ENCODE measurements at places on chromosomes 11 and 22.

GRCh38 chr22:44159811-44160210 is 20.9 kb upstream of the PARVG start:
- DNase-seq = no peak

DNA sequence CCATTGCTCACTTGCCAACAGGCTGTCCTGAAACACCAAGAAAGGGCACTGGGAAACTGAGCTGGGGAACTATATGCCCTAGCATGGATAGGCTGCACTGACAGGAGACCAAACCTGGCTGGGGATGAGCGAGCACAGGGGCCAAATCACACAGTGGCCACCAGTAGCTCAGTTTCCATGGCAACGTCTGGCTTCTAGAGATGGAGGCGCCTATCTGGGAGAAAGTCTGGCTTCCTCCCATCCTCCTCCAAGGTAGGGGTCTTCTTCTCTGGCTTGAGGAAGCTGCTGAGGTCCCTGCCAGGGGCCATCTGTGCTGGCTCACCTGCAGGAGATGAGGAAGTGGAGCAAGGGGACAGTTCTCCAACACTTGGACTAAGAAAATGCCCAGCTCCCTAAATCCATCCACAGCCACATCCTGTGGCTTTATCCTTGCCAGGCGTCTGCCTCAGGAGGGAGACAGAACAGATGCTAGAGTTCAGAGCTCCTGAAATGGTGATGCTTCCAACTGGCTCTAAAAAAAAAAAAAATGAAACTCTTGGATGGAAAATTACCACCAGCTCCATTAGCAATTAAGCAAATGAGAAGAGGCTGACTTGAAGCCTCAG is 48.3 kb downstream of the SYT13 start:
- no peak for DNase-seq

GRCh38 chr11:23781803-23782560 is 714.9 kb upstream of the LUZP2 start:
- no peak for DNase-seq

GRCh38 chr22:36726007-36726380 is 22.4 kb upstream of the CACNG2 start:
- peak; percentile 11 for DNase-seq

DNA sequence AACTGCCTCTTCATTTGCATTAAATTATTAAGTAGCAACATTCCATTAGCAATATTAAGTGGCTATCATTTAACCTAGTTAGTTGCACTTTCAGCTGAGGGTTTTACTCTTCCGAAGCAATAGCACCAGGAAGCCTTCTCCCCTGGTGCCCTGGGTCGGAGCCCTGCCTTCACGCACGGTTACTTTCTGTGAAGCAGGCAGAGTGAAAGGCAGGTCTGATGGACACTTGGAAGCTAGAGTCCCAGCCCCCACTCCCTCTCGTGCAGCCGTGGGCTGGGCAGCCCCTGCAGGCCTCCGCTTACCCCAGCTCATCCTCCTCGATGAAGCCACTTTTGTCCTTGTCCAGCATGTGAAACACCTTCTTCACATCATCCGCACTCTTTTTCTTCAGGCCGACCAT is 2.0 kb downstream of the PVALB start:
- DNase-seq = no peak

GRCh38 chr22:48612077-48612995 is 1215.3 kb downstream of the BRD1 start:
- DNase-seq = no peak

DNA sequence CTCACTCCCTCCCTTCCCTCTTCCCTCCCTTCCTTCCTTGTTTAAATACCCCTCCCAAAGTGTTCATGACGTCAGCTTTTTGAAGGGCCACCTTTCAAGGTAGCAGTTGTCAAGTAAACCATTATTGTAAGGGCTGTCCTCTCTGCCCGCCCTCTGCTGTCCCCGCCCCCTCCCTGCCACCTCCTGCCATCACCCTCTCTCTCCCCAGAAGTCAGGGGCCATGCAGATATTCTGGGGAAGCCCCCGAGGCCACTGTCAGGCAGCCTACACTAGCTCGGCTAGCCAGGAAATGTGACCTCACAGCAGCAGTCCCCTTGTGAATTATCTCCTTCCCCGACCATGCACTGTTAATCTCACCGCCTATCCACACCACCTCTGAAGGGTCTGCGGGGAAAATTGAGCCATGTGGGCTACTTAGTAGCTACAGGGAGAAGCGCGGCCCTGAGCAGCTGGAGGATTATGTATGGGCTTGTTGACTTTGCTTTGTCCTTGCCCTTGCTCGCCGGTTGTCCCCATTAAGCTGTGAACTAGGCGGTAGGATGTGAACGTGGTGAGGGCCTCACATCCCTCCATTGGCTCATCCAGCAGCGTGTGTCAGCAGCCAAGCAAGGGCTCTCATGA is 42.1 kb upstream of the ATXN10 start:
- DNase-seq = no peak

- DNase-seq = no peak
Observed at GRCh38 chr11:35414311-35414710, 5.0 kb downstream of the SLC1A2 start.

- DNase-seq = peak; percentile 74
Observed at GRCh38 chr11:64361659-64362058, 2.7 kb downstream of the RPS6KA4 start.

DNA sequence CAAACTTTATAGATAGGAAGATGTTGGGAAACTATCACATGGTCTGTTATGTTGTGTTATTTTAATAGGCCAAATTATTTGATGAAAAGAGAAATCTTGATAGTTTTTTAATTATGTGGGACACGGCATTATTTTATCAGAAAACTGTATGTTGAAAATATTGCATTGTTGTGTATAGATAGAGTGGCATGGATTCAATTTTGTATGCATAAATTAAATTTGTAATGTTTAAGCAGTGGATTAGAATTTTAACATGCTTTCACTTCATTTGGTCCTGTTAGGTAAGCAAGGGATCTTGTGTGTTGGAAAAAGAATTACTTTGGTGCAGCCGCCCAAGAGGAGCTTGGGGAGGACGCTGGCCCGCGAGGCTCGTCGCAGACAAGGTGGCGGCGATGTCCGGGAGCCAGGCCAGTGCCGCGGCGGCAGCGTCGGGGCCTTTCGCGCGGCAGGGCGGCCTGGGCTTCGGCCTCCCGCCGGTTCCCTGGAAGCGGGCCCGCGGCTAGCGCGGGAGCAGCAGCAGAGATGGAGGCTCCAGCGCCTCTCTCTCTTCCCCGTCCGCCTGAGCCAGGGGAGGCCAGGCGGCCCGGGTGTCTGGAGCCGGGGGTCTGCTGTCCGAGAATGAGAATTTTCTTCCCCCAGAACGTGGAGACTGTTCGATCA is 82.7 kb downstream of the GGT1 start:
- DNase-seq = no peak

DNA sequence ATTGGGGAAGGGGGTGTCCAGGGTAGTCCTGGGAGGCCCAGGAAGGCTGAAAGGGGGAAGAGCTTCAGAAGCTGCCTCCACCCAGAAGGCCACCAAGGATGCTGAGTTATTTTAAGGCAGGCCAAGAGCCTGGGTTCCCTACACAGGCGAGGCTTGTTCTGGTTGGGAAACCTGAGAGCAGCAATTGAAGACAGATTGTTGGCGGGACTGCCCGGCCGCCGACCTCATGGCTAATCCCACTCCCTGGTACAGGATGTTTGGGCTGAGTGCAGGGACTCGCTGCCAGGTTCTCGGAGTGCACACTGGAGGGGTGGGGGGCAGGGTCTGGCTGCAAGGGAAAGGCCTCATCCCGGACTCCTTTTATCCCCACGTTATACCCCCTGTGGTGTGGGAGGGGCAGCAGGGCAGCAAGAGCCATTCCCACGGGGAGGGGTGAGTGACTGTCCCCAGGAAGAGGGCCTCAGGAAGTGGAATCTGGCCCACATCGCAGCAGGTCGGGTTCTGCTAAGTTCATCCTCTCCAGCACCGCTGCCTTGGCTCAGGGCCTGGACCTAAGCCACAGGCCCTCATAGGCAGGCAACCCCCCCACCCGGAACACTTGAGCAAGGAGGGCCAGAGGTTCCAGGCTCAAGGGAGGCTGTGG is 43.6 kb upstream of the PRR5 start:
- DNase-seq = no peak

DNA sequence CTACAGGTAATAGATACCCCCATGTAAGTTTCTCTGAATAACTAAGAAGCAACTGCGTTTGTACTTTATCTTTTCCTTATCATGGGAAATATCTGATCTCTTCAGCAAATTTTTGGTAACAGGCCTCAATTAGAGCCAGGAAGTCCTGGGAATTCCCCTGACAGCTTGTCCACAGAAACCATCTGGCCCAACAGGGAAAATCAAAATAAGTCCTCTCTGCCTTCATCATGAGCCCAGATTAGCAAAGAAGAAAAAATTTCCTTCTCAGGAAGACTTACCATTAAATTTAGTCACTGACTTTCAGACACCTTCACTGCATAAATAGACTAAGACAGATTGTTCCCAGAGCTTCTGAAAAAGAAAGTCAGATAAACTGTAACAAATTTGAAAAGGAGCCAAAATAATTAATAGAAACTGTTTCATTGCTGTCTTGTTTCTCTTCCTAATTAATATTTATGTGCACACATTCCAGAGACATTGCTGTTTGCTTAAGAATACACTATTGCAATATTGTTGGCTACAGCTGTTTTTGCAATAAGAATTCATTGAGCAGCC is 278.1 kb upstream of the FAT3 start:
- DNase-seq = no peak

DNA sequence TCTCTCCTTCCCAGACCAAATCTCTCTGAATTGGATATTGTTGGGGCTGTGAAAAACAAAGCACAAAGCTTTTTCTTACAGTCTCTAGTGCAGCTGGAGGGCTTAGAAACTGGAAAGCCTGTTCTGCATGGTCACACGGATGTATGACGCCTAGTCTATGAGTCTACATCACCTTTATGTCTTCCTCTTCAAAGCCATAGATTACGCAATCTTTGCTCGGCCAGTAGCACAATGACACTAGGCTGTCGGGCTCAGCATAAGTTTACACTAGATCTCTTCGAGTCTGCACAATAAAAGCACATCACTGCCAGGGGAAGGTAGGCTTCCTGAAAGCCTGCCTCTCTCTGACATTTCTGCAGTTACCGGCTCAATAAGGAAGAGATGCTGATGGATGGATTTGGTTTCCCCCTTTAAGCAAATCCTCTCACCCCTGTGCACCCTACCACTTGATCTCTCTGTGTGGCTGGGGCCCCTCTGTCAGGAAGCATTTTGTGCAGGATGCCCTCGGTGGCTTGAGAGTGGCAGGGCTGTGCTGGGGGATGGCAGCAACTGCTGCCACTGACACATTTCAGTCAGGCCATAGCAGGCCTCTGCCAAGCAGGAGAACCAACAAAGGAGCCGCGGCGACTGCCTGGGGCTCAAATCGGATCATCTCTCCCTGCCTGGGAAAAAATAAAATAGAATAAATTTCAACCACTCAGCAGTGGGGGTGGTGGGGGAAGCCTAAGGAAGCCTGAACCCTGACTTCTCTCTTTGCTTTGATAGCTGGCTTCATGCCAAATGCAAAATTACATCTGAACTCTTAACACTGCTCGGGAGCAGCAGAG is 1272.8 kb downstream of the LRRC4C start:
- DNase-seq = no peak

DNA sequence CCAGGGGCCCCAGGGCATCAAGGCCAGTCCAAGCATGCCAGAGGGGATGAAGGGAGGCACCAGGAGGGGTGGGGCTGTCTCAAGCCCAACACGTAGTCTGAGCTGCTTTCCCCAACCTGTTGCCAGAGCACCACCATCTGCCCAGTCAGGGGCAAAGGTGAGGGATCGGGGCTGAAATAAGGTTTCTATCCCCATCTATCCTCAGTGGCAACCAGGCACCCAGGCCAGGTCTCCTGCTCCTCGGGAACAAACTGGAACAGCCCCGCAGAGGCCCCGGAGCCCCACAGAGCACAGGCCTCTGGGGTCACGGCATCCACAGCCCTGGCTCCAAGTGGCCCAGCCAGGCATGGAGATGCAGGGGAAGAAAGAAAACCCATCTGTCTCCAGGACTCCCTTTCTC is 19.3 kb downstream of the STARD10 start:
- DNase-seq = no peak

DNA sequence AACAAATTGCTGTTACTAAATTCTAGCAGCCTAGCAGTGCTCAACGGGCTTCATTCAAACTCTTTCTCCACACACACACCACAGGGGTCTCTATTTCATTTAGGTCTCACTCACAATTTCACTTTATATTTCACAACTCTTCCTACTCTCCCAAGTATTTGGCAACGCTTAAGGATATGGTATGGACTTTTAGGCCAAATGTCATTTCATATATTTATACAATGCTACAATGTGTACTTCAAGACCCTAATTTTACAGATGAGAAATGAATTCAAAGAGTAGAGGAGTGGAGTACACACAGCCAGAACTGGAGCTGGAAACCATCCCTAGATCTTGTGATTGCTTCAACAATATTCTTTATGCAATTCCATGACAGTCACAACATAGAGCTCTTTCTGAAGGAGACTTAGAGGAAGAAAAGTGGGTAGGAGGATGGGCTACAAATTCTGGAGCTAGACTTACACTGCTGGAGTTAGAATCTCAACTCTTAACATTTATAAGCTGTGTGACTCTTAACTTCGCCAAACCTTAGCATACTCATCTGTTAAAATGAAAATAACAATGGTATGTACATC is 2.5 kb upstream of the MS4A13 start:
- no peak for DNase-seq

DNA sequence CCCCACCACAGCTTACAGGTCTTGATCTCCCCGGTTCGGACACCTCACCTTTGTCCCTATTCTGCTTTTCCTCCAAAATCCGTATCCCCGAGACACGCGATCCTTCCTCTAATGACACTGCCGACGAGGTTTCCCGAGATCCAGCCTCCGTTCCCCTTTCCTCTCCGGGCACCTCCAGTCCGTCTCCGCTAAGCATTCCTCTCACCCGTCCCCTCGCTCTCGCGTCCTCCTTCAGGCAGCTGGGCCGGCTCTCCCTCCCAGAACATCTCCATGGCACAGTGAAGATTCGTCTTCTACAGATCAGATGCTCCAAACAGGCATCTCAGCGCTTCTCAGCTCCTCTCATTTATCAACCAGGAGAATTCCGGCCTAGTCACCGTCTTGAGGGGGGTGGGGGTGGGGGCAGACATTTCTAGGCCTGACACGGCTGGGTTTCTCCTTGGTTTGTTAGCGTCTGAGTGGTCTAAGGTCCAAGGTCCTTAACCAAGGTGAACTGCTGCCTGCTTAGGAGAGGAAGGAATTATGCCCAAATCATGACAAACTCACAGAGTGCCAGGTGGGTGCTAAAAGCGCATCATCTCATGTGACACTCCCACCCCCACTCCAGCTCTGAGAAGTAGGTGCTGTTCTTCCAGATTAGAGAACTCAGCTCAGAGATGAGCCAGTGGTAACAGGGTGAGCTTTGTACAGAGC is at the start of gene SPTBN2:
SPTBN2 (minus strand) TSS at position 524 of the 693 bp plus-strand sequence. CDS start 7,976 bp downstream, outside the sequence.
- DNase-seq = no peak
